Esophagus (tissue), 2 donors: ENCODE measurements at places on chromosomes 6 and 20. TPM values are rescaled to one million over a fixed set of nuclear protein-coding genes. Genes with fewer than 3 reads are reported as not detected.

Gene BNIP5
- polyA plus RNA-seq = not detected

Gene PI16
- 2.7 TPM for polyA plus RNA-seq

Gene SYCP2
- polyA plus RNA-seq = 0.56 TPM

Gene GTF2H4
- polyA plus RNA-seq = 32.0 TPM

Gene DEFB132
- not detected for polyA plus RNA-seq

Gene C4B
- 15.0 TPM for polyA plus RNA-seq

Gene APCDD1L
- 0.06 TPM for polyA plus RNA-seq
